ENCODE measurements at places on chromosomes 3 and 15. TPM values are rescaled to one million over a fixed set of nuclear protein-coding genes. Genes with fewer than 3 reads are reported as not detected.

DNA sequence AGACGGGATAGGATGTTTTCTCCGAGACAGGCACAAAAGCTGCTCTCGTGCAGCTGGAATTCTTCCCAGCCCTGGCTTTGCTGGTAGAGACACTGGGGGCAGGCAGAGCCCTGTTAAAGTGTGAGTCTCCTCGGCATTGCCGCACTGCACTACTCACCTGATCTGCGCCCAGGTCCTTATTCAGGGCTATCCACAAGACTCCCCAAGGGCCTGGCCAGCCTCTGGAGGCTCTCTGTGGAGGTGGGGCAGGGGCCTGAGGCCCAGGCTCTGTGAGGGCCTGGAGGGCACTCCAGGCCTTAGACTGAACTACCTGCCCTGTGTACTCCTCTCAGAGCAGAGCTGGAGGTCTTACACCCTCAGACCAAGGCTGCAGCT is 48.4 kb downstream of the KY start:
- DNase-seq, result no peak

DNA sequence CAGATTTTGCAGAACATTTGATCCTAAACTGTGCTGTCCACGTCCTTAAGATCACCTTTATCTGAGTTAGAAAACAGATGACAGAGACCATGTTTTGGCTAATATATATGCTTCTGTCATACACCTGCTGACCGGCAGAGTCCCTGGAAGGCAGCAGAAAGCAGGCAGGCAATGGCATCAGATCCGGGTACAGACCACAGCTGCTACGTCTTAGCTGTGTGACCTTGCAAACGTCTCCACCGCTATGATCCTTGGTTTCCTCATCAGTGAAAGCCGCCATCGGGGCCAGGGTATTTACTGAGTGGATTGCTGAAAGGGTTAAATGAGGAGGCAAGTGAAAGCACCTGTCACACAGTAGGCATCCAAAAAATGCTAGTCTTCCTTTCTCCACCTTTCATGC is 72.1 kb downstream of the ABTB1 start:
- DNase-seq, result no peak

GRCh38 chr3:172717493-172718088 is 6.7 kb upstream of the NCEH1 start:
- no peak for DNase-seq

C3orf20 gene
- polyA plus RNA-seq, result 0.27 TPM

CACNA1D gene
- polyA plus RNA-seq, result 15.7 TPM

GRCh38 chr15:54567408-54568035 is 589.3 kb downstream of the UNC13C start:
- DNase-seq, result no peak

FURIN gene
- polyA plus RNA-seq, result 45.9 TPM

DNA sequence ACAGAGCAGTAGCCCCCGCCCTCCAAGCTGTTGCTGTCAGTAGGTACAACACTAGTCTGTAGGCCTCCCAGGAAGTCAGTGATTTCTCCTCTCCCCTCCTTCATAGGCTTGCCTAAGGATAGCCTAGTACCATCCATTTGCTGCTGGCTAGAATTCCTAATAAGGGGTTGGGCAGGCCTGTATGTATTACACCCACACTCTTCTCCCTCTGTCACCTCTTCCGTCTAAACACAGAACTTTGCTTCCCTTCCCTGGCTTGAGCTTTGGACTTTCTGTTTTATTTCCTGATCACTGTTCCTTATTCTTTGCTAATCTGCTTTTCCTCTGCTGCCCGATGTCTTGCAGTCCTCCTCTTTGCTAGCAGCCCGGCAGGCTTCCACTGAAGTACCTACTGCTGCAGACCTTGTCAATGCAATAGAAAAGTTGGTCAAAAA is 93.4 kb upstream of the UMPS start:
- DNase-seq, result no peak

GRCh38 chr3:129605203-129605921 is 1.1 kb downstream of the PLXND1 start:
- no peak for DNase-seq

GP9 gene
- 0.81 TPM for polyA plus RNA-seq

SMAD6 gene
- polyA plus RNA-seq, result 46.7 TPM

DNA sequence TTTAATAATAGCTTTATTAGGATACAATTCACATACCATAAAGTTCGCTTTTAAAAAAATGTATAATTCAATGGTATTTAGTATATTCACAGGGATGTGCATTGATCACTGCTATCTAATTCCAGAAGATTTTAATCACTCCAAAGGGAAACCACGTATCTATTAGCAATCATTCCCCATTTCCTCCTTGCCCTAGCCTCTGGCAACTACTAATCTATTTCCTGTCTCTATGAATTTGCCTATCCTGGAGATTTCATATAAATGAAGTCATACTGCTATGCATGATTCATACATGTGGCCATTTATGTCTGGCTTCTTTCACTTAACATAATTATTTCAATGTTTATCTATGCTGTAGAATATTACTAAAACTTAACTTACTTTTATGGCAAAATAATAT is 32.0 kb upstream of the CASR start:
- no peak for DNase-seq

DNA sequence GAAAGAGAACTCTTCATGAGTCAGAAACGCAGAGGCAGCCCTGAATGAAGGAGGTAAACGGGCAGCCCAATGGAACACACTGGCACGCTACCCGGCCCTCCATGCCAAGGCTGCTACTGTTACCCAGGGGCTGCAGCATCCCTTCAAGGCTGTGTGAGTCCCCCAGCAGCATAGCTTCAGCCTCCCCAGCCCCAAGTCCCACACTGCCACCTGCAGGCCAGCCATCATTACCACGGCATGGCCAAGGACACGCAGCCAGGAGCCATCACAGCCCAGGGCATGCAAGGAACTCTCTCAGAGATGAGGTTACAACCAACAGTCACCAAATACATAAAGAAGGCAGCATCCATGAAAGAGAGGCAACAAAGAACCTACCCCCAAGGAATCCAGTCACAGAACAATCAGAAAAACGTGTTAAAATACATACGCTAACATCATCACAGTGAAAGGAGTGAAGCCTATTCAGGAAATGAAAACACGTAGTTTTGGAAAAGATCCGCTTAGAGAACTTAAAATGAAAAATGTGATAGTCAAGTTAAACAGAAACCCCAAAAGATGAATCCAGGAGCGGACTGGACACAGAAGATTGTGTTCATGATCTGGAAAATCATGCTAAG is 22.4 kb downstream of the PLA2G4F start:
- no peak for DNase-seq

ACTRT3 gene
- polyA plus RNA-seq, result 4.6 TPM

IQCB1 gene
- polyA plus RNA-seq, result 39.4 TPM

COL7A1 gene
- polyA plus RNA-seq, result 28.9 TPM

CHRNA3 gene
- polyA plus RNA-seq, result 1.3 TPM

GRCh38 chr15:51536965-51537574 is 85.5 kb downstream of the DMXL2 start:
- DNase-seq, result no peak

GRCh38 chr3:134314588-134315285 is 59.5 kb downstream of the AMOTL2 start:
- no peak for DNase-seq

DNA sequence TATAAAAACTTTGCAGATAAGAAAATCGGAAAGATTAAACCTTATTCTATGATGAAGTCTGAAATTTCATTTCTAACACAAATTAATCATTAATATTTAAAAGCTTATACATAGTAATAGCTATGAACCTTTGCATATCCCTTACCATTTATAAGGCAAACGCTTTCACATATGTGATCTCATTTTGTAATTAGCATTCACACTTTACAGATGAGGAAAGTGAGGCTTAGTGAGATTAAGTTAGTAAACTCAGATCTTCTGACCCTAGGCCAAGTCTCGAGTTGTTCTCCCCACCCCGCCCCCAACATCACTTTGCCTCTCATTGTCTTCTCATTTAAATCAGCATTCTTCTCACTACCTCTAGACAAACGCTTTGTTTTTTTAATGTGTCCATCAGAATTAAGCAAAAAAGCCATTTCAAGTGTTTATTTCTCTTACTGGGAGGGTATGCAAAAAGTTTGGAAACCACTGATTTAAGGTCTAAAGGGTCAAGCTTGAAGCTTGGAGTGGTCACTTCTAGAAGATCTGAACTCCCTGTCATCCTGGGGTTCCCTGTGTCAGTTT is 172.9 kb upstream of the BCL6 start:
- no peak for DNase-seq

GRCh38 chr3:3825035-3825434 is 25.8 kb downstream of the LRRN1 start:
- no peak for DNase-seq

TTLL13 gene
- not detected for polyA plus RNA-seq

RTP1 gene
- polyA plus RNA-seq, result not detected

Data from left renal cortex interstitium (tissue), 4 donors.